Stimulated activated CD8-positive, alpha-beta memory T cell treated with anti-CD3 and anti-CD28 coated beads, Interleukin-2, amount 100 ng/mL, for 1 hour (primary cell): ENCODE measurements at places on chromosomes 5 and 9.
A peak's percentile ranks its signal among the peaks of the same experiment; 100 is the strongest.

GRCh38 chr5:69295088-69295754 is 37.4 kb downstream of the CCDC125 start:
- no peak for DNase-seq

DNA sequence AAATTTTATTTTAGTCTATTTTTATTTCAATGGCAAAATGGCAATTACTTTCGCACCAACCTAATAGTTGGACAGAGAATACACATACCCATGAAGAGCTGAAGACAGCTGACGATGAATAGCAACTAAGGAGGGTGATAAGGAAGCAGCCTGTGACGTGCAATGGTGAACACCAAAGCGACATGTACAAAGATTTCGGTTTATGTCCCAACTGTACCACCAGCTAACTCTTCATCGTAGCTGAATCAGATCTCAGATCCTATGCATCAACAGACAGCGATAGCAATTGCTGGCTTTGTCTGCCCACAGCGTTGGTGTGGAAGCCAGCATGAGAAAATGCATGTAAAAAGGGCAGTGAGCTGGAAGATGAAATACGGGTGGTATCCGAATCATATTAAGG is 130.6 kb upstream of the ANKH start:
- DNase-seq, result no peak

GRCh38 chr9:2859776-2860379 is 16.0 kb upstream of the PUM3 start:
- no peak for DNase-seq

GRCh38 chr5:160251406-160252155 is 22.3 kb downstream of the FABP6 start:
- DNase-seq, result no peak

DNA sequence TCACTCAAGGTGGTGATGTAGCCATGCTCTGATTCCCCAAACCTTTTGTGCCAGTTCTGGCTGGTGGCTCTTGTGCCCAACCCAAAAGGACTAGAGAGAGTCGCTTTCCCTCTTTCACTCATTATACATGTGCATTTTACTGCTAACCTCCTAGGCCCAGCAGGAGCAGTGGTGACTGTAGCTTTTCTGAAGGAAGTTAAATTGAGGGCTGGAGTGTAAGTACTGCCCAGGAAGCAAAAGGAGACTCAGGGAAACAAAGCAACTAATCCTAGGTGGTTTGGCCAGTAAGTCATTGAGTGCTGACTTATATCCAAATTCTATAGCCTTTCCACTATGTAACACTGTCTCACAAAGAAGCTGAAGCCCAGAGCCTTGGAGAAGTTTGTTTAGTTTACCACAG is 194.4 kb upstream of the ZNF462 start:
- no peak for DNase-seq

DNA sequence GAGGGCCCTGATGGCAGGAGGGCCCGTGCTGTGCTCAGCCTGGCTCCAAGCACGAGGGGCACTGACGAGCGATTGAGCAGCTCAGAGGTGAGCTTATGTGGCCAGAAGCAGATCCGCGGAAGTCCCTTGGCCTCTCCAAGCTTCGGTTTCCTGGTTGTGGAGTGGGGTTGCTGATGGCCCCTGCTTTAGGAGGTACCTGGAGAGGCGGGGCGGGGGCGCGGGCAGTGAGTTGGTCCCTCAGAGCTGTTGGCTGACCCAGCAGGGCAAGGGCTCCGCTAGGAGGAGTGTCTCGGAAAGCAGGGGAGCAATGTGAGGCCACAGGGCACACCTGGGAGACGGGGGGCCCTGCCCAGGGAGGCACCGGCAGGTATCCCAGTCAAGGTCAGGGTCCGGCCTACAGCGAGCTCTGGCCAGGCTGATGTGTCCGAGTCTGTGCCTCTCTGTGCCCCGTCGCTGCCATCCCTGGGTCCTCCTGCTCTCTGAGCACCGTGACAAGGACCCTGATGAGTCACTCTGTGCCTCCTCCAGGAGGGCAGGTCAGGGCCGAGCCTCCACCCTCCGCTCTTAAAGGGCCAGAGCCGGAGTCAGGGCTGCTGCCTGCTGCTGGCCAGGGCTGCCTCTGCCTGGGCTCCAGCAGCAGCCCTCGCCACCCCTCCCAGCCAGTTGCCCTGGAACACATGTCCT is 14.8 kb downstream of the NCS1 start:
- DNase-seq, result no peak

DNA sequence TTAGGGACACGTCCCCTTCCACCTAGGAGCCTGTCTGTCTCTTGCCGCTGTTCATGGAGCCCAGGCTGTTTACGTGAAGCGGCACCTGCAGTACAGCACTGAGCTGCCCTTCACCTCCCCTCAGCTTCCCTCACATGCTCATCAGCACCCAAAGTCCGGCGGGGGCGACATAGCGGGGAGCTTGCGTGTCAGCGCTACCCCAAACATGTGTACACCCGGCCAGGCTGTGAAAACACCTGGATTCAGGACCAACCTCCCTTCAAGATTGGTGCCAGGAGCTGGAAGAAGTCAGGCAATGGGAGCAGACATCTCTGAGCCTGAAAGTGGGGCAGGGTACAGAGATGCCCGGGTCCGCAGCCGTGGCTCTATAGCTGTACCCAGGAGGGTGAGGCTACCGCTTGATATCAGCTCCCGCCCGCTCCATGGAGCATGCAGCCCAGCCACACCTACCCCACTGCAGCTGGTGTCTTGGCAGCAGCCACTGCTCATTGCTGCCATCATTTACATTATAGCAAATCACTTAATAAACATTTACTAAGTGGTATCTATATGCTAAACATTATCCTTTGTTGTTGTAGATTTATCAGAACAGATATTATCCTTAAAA is 712.1 kb downstream of the CDH9 start:
- no peak for DNase-seq

DNA sequence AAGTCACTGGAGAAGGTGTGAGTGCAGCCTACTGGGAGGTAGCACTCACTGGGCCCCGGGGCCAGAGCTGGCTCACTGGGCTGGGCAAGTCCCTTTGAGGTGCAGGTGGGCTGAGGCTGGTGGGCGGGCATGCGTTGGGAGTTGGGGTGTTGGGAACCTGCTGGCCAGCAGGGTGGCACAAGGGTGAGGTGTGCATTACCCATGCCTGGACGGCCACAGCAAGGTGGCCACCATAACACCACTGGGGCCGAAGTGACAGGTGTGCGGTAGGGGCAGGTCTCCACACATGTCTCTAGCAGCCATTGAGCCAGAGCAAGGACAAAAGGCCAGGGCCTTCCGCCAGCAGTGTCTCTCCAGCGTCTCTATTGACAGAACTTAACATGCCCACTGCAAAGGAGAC is 22.6 kb downstream of the PRRT1B start:
- no peak for DNase-seq

- DNase-seq, result no peak
These were observed 49.4 kb upstream of the CDH9 start for GRCh38 chr5:27087747-27088146.

GRCh38 chr5:14328144-14328543 is 185.0 kb downstream of the TRIO start:
- no peak for DNase-seq

GRCh38 chr9:89886281-89886700 is 281.5 kb downstream of the GADD45G start:
- no peak for DNase-seq

- DNase-seq, result peak; percentile 25
These were observed 121.6 kb downstream of the FBXL17 start for GRCh38 chr5:108260117-108260857.

- DNase-seq, result no peak
These were observed 32.2 kb upstream of the PAX5 start for GRCh38 chr9:37066139-37066725.

DNA sequence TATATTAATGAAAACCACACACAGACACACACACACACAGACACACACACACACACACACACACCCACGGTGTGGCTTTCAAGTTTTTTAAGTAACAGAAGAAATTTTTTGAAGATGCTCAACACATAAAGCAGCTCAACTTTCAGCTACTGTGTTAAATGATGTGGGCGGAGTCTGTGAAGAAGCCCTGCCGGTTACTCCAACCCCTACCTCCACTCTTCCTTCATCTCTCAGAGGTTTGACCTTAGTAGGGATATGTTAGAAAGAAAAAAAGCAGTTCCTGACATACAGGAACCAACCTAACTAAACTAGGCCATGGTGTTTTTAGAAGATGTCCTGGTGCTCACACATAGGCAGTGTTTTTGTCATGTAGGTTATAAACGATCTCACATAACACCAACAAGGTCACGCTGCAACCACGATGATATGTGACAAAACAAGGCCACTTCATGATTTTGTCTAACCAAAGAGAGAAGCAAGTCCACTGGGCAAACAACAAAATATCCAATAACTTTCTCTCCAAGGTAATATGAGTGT is 112.8 kb downstream of the EMB start:
- no peak for DNase-seq

DNA sequence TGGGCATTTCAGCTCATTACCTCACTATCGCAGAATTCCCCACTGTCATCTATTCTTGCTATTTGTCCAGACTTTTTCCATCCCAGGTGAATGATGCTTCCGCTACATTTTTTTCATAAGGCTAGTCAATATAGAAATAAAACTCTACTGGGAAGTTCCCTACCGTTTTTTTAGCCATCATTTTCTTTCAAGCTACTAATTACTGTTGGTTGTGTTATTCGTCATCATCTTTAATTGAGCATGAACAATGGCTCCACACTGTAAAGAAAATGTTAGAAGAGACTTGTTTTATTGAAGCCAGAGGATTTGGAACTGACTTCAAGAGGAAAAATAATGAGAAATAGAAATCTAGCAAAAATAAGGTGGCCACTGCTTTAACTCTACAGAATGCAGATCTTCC is 265.0 kb downstream of the ZNF608 start:
- DNase-seq, result no peak

- DNase-seq, result no peak
These were observed 51.4 kb upstream of the TJP2 start for GRCh38 chr9:69122549-69123141.

DNA sequence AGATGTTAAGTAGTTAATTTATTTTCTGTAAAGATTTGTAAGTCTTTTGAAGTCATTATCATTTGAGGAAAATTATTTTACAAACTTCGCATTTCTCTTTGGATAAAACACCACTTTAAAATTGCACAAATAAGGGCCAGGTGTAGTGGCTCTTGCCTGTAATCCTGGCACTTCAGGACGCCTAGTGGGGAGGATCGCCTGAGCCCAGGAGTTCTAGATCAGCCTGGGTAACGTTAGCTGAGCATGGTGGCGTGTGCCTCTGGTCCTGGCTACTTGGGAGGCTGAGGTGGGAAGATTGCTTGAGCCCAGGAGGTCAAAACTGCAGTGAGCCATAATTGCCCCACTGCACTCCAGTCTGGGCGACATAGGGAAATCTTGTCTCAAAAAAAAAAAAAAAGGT is 185.5 kb downstream of the KDM4C start:
- DNase-seq, result no peak

- DNase-seq, result no peak
These were observed 8.5 kb downstream of the GRHPR start for GRCh38 chr9:37430841-37431597.

DNA sequence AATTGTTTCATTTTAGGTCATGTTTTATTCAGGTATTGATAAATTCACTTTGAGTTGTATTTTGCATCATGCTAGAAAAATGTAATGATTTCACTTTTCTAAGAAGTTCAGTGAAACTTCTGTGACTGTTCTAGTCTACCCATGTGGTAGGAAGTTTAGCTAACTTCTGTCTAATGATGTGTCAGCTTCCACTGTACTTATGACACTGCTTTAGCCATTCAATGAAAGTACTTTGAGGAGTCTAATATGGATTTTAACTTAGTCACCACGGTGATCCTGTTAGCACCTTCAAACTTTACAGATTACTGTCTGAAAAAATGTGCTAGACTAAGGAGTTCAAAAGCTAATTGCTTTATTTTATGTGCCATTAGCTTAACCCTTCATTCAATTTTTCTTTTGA is 1510.5 kb upstream of the CDH9 start:
- DNase-seq, result no peak

GRCh38 chr5:11497651-11498050 is 406.6 kb downstream of the CTNND2 start:
- DNase-seq, result no peak

DNA sequence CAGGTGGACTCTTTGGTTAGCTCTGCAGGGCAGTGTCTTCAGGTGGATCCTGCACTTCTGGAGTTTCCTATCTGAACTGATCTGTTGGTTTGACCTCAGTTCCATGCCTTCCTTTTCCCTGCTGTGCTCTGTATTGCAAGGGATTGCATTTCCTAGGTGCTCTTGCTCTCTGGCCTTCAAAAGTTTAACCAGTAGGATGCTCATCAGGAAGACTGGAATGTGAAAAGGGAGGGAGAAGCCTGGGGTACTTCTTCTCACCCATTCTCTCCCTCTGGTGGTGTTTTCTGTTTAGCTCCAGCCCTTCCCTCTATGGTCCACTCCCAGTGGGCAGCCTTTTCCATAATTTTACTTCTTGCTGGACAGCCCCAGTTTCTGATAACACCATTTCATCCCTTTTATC is 78.5 kb downstream of the ZNF618 start:
- no peak for DNase-seq

GRCh38 chr9:75464726-75465125 is 376.4 kb downstream of the OSTF1 start:
- DNase-seq, result no peak

DNA sequence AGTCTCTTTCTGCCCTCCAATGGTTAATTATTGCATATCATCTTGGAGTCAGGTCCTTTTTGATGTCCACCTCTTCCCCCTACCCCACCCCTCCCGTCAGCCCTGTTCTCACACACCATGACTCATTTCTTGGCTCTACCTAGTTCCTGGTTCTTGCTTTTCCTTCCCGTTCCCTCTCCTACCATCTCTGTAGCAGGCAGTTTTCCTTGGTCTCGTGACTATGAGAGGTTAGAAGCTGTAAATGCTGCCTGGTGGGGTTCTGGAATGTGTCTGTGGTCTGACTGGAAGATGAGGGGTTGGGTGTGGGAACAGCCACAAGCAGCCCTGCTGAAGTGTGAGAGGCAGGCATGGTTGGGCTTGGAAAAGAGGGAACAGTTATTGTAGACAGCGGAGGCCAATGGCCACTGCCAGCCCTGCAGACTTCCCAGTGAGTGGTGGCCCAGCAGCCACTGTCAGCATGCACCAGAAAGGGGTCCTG is 18.2 kb downstream of the SLC22A5 start:
- DNase-seq, result no peak
